Right kidney (tissue), 9 donors: ENCODE measurements at places on chromosomes 5 and 9.

GRCh38 chr5:87733897-87734296 lies 321.2 kb upstream of the CCNH start:
- DNase-seq, result no peak

DNA sequence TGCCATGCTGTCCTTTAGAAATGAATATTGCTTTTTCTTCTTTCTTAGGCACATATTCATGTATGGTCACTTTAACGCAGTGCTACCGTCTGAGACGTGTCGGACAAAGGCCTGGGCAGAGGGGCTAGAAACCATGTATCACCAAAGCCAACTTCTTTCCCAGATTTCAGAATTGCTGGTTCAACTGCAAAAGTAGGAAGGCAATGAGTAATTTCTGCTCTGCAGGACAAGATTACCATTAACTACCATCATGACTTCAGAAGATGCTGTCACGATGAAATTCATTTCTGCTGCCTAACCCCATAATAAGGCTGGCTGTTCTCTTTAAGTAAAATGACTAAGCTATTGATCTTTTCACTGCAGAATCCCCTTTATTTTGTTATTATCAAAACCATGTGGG lies 306.7 kb downstream of the PDE4D start:
- DNase-seq, result no peak

GRCh38 chr5:159402311-159402710 lies 72.0 kb upstream of the IL12B start:
- DNase-seq, result no peak

DNA sequence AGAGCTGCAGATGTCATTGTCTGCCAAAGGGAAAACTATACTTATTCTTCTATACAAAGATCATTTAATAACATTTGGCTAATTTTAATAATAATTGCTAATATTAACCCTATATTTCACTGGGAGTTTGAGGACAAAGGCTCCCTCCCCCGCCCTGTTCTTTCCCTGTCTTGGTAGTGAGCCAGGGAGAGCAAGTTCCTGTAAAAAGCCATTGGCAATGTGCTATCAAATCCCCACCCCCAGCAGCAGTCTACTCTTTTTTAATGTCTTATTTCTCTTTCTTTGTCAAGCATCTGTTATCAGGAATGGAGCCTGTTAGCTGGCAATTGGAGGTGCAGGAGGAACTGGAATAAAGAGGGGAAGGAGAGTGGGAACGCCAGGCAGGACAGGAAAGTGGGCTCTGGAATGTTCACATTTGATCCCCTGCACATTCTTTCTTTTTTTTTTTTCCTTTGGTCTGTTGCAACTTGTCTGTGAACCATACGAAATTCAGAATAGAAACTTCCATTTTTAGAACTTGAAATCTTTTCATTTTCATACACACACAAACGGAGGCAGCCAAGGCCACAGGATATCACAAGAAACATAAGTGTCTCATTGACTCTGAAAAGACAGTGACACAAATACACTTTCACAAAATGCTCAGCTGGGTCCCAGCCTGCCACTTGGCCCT lies 664.8 kb upstream of the ZNF608 start:
- DNase-seq, result peak; percentile 61

DNA sequence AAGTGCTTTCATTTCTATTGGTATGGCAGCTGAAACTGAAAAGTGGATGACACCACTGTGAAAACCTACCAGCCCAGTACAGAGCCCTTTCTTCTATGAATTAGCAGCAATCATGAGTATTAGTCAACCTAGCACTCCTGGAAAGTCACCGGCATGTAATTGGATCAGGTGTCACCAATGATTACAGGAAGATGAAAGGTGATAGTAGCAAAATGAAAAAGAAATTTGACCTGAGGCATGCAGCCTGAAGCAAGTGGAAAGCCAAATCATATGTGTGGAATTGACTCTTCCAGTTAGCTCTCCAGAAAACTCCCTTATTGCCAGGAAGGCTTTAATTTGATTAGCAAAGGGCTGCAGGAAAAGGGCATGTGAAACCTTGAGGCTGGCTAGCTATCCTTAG lies 81.2 kb upstream of the NAA35 start:
- no peak for DNase-seq

GRCh38 chr9:123438821-123439220 lies 82.8 kb downstream of the CRB2 start:
- DNase-seq, result peak; percentile 31

DNA sequence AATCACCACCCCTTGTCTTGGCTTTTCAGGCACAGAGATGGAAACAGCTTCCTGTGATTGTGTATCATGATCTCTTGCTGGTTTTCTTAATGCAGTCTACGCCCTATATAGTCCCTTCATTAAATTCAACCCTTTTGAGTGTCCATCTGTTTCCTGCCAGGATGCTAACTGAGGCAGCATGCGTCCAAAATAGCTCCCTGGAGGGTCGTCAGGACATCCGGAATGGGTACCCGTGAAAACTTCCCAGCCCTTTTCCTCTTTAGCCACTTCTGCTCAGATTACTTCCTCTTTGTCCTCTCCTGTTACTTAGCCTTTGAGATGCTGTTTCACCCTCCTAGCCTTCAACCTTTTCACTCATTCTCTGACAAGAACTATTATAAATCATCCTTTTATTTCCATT lies 79.8 kb upstream of the KLF9 start:
- DNase-seq, result no peak

DNA sequence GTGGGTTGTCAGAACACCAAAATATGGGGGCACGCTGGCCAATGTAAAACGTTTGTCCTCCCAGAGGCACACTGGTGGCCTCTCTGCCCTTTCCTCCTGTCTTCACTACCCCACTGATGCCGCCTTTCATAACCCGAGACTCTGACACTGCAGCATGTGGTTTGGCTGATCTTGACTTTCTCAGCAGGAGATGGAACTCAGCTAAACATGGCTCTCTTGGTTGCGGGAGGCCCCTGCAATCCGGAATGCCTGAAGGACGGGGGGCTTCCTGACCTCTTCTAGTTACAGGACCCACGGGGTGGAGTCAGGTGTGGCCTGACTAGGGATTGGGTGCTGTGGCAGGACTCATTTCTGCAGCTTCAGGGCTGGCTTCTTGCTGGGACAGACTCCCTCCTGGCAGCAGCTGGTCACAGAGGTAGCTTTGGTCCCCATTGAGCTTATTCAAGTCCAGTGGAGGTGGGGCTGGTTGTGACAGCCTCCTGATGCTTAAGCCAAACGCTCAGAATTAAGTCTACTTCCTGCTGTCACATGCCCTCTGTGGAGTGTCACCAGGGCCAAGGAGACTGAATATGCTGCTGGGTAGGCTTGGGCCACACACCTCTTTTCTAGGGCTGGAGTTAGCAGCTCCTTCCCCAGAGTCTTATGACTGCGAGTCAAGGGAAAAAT lies 44.2 kb downstream of the NXNL2 start:
- no peak for DNase-seq

GRCh38 chr5:1722877-1723276 lies 76.8 kb downstream of the MRPL36 start:
- no peak for DNase-seq

GRCh38 chr5:145944328-145944727 lies 8.0 kb downstream of the SH3RF2 start:
- DNase-seq, result no peak

- no peak for DNase-seq
Observed at GRCh38 chr5:2256691-2257280, 374.1 kb upstream of the IRX4 start.

GRCh38 chr5:94431696-94432095 lies 186.7 kb downstream of the KIAA0825 start:
- DNase-seq, result no peak

DNA sequence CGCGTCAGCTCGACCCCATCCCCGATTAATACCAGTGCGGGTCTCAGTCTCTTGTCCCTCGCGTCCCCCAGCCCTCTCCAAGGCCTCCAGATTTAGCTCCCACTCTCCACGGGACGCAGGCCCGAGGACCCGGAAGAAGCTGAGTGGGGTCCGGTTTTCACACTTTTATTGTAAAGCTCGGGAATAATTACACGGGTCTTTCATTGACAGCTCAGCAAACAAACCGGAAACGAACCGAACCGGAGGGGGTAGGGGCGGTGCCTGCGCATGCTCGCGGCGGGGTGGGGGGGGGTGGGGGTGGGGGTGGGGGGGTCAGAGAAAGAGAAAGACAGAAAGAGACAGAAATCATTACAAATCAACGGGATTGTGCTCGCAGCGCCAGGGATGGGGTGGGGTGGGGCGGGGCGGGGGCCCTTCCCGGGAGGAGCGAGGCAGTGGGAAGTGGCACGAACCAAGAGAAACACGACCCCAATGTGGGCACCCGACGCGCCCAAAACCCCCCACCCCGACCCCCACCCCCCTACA lies 27.9 kb downstream of the PCDH1 start:
- DNase-seq, result no peak

- DNase-seq, result no peak
Observed at GRCh38 chr5:143665866-143666265, 146.1 kb upstream of the HMHB1 start.
